ENCODE measurements at places on chromosomes 7 and 10.

GRCh38 chr7:128116740-128117139 is 85.5 kb upstream of the LRRC4 start:
- no peak for DNase-seq

DNA sequence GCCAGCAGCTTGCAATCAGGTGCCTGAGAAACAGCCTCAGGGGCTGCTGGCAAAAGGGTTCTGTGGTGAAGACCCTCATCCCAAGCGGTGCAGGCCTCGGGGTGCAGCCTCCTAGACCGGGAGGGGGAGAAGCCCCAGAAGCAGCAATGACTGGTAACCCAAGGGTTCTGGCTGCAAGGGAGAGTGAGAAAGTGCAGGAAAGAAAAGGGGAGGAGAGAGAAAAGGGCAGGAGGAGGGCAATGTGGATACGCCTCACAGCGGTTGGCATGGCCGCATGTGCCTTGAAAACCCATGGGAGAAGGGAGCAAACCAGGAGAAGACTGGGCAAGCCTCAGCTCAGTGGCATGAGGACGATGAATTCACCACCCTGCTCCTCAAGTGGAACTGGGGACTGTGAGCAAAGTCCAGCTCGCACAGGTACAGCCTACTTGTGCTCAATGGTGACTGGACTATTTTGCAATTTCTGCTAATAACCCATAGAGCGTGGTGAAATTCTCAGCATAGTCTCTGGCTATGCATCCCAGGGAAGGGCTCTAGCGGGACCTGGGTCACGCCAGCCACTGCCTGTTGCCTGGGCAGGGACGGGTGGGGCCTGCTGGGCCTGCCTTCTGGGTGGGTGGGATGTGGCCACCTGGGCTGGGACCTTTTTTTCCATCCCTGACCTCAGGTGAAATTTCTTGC is 6.2 kb downstream of the CLRN3 start:
- DNase-seq: no peak

DNA sequence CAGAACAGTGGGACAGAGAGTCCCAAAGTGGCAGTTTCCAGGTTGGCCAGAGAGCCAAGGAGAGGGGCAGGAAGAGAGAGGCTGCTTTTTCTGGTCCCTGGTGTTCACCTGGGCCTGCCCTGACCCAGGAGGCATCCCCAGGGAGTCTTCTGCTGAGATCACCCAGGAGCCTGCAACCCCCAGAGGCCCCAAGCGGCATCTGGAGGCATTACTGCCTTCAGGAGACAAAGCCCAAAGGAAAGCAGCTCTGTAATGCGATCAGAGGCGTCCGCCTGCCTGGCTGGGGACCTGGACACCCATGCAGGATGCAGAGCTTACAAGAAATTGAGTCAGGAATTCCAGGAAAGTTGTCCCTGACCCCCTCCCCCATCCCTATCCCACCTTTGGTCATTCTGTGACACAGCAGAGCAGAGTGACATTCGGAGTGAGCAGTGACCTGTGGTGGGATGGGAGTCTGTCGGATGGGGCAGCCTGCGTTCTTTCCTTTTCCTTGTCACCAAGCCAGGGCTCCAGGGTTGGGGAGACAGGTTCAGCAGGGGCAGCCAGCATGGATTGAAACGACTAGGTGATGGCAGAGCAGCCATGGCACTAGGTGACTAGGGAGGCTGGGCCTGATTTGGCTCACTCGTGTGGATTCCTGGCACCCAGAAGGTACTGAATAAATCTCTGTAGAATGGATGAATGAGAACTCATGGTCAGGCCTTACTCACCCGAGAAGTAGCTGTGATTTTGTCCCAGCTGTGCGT is 10.4 kb downstream of the UNC5B start:
- DNase-seq: no peak

DNA sequence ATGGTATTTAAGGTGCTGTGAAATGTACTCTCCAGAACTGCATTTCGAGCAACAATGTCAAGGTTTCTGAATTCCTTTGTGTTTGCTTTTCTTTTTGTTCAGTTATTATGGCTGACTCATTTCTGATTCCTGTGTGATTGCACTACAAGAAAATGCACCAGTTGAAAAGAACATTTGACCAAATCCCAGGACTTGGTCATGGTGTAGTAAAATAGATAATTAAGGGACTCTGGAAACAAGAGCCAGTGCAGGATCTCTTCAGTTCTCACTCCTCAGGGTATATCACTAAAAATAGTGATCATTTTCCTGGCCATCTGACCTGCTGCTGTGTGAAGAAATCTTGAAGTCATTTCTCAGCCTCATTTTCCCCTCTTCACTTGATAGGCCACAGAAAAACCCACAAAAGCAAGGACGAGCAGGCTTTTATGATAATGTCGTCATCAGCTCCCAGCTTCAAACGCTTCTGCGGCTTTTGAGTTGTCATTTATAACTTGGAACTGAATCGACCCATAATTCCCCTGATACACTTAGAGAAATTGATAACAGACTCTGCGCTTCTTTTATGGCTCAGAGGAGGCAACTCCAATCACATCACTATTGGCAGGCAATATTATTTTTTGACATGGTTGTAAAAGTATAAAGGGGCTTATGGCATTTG is 274.7 kb downstream of the HDAC9 start:
- DNase-seq: no peak

- DNase-seq: no peak
These were observed 77.4 kb downstream of the LRMDA start for GRCh38 chr10:75508814-75509306.

DNA sequence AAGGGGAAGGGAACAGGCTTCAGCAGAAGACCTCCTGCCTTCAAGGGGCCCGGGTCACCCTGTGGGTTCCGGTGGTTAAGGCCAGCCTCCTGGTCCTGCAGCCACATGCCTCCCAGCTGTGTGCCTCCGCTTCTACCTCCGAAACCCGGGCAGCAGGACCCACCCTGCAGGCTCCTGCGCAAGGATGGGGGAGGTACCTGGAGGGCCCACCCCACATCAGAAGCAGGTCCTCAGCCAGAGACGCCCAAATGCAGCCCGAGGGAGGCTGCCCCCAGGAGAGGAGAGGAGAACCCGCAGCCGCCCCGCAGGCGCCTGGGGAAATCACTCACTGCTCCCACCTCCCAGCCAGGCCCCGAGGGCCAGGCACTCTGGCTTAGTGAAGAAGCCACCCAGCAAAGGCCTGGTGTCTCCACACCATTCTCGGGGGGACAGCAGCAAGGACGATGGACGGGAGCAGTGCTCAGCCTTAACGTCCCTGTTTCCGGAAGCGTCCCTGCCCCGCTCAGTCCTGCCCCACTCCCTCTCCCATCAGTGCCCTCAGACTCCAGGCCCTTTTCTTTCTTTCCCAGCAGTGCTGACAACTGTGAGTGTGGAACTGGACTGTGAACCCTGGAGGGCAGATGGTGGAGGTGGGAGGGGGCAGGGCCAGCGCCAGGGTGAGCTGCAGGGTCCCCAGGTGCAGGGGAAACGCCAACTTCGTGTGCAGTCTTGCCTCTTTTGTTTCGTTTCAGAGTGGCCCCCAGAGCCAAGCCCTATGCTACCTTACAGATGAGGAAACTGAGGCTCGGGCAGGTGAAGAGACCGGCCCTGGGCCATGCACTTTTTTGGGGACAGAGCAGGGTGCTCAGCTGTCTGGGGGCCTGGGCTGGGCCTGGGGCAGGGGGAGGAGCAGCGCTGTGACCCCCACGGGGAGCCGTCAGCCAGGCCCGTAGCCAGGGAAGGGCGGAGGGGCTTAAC is 138.0 kb downstream of the FAM53B start:
- no peak for DNase-seq

DNA sequence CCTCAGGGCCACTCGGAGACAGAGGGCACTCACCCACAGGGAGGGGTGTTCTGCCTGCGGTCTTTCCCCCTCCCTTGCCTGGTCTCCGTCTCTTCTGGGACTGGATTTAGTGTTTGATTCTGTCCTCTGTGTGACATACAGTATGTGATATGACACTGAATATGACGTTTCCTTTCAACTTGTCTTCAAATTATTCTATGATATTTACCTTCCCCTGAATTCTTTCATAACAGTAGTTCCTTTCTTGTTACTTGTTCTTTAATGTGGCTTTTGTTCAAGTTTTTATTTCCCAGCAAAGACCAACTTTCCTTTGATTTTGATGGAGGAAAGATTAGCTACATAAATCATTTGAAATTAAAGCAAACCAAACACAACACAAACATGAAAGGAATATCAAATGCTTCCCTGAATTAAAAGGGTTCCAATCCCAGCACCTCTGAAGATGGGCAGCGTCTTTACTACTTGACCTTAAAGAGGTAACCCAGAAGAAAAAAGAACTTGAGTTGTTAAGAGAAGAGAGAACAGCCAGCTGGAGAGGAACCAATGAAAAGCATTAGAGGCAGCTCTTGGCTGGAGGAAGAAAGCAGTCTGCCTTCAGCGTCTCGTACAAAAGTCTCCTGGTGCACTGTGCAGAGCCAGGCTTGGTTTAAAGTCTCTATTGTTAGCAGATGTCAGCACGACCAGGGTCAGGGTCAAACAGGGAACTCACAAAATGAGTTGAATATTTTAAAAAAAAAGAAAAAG is 18.3 kb upstream of the RHEB start:
- DNase-seq: no peak

DNA sequence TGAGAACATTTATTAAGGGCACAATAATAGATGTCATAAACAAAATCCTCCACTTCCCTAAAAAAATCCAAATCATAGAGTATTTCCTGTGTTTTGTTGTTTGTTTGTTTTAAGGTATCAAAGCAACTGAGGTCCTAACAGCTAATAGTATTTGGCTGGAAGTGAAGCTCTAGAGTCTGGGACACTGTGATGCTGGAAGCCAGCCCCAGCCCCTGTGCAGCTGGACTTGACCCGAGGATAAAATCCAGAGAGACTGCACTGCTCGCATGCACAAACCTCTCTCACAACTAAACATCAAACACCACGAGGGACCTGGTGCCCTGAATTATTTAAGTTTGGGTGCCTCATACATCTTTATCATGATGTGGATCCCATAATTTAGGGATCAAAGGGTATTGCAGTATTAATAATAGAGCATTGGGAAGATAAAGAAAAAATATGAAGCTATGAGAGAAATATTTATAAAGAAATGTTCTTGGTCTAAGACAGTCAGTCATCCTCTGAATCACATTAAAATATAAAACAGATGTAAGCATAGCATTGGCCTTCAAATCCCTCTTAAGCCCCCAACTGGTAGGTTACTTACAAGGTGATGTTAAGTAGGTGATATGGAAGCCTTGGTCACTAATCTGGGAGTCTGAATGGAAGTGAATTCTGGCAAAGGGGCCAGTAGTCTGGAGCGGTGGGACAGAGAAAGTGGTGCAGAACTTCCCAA is 44.4 kb downstream of the CUBN start:
- no peak for DNase-seq

GRCh38 chr7:112481121-112481736 is 438 bp downstream of the LSMEM1 start:
- DNase-seq: no peak

DNA sequence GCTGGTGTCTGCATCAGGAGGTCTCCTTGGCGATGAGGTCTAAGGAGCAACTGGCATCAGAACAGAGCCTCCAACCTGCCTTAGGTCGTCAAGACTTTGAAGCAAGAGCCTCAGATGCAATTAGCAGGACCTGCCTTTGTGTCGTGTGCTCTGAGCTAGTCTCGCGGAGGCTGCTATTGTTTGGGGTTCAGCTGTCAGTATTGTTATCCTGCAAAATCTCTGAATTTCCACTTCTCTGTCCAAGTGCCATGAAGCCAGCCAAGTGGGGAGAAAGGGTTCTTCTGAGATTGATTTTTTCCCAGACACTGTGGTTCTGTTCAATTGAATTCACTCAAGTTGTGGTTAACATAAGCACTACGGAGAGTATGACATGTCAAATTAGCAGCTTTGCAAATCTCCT is 78.7 kb downstream of the ADARB2 start:
- no peak for DNase-seq

GRCh38 chr10:49661140-49661856 is 18.2 kb upstream of the C10orf53 start:
- DNase-seq: no peak

GRCh38 chr10:23523251-23523650 is 84.4 kb downstream of the OTUD1 start:
- DNase-seq: no peak

- no peak for DNase-seq
These were observed 53.1 kb downstream of the UNCX start for GRCh38 chr7:1285556-1286301.

DNA sequence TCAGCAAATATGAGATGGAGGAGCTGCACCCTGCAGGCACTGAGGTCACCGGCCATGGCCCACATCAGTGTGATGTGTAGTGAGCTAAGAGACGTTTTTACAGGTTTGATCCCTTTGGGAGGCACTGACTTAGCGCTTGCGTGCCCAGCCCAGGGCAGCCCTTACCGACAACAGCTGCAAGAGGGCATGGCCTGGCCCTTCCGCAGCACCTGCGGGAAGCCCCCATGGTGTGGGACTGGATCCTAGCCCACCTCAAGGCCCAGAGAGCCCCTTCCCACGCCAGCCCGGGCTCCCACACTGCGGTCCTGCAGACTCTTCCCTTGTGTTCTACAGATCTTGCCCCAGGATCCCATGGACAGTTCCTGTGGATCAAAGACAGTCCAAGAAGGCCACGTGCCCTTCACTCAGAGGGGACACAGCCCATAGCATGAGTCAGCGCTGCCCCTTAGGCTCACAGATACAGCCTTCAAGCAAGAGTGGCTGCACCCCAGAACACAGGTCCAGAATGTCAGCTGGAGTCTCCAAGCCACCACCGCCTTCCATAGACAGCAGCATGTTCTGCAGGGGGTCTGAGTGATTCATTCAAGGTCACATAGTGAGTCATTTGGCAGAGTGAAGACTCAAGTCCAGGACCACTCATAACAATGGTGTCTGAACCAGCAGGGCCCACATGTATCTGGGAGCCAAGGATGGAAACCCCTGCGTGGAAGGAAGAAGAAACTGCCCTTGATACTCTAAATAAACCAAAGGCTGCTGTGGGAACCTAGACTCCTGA is 25.4 kb downstream of the TLL2 start:
- no peak for DNase-seq

- DNase-seq: peak; percentile 57
These were observed 544 bp downstream of the TSPAN33 start for GRCh38 chr7:129144834-129145668.

- DNase-seq: no peak
These were observed 142.5 kb downstream of the DNAJB6 start for GRCh38 chr7:157479326-157479725.

DNA sequence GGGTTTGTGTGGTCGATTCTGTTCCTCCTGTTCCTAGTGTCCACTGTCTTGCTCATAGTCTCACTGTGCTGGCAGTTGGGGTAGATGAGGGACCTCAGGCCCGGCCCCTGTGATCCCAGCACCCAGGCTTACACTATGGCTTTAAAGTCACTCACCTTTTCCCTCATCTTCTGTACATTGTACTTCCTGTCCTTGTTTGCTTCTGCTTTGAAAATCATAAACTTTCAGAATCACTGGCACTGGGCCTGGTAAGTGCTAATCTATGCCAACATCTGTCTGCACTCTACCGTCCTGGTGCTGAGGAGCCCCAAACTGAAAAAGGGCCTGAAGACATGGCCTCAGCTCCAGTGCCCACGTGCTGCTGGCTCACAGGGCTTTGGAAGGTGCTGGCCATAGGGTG is 5.7 kb upstream of the TAS2R60 start:
- DNase-seq: no peak

GRCh38 chr7:70380421-70381015 is 751.4 kb upstream of the GALNT17 start:
- no peak for DNase-seq

GRCh38 chr7:46744957-46745706 is 824.1 kb upstream of the IGFBP3 start:
- no peak for DNase-seq
